OCI-M1 (cell line): ENCODE measurements at places on chromosomes 12 and 14.
A peak's percentile ranks its signal among the peaks of the same experiment; 100 is the strongest.

GRCh38 chr14:101474563-101475455 lies 86.5 kb upstream of the DIO3 start:
- DNase-seq, result no peak

- DNase-seq, result no peak
These were observed 51.2 kb upstream of the AMN start for GRCh38 chr14:102870994-102871831.

DNA sequence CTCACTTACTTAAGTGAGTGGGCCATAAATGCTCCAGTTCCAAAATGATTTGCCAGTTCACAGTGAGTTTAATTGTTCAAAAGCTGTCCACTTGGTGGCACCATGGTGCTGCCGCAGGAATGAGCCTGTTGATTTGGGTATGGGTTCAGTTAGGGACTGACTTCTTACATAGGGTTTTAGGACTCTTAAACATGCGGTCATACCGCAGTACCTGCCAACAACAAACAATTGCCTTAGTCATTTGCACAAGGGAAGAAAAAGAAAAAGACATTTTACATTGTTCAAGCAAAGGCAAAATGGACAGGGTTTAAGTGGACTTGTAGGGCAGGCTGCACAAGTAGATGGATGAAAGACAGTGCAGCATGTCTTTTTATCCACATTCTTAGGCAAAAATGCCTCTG lies 80.0 kb upstream of the DBX2 start:
- DNase-seq, result peak; percentile 80

GRCh38 chr12:49564686-49565405 lies 3.1 kb downstream of the MCRS1 start:
- no peak for DNase-seq

DNA sequence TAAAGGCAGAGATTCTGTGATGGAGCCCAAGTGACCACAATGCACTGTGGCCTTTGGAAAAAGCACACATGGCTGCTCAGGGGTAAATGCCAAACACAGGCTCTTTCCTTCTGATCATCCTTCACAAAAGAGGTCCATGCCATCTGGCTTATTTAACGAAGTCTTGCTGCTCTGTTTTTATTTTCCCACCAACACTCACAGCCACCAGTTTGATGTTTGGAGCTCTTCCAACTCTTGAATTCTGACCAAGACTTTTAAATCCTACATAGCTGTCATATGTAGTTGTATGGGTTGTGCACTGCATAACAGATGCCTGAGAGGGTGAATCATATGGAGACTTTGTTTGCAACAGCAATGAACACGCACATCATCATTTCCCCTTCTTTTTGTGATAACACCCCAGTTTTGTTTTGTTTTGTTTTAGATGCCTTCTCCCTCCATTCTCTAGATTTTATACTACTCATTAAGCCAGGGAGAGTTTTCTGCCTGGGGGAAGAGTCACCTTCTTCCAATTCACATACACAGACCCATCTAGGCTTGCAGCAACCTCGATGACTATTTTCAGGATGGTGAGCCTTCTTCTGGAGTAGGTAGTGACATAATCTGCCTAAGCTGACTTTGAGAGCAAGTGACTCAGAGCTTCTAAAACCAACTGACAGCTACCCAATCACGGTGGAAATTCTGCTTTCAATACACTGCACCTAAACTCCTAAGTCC lies 145.2 kb upstream of the WSCD2 start:
- no peak for DNase-seq

DNA sequence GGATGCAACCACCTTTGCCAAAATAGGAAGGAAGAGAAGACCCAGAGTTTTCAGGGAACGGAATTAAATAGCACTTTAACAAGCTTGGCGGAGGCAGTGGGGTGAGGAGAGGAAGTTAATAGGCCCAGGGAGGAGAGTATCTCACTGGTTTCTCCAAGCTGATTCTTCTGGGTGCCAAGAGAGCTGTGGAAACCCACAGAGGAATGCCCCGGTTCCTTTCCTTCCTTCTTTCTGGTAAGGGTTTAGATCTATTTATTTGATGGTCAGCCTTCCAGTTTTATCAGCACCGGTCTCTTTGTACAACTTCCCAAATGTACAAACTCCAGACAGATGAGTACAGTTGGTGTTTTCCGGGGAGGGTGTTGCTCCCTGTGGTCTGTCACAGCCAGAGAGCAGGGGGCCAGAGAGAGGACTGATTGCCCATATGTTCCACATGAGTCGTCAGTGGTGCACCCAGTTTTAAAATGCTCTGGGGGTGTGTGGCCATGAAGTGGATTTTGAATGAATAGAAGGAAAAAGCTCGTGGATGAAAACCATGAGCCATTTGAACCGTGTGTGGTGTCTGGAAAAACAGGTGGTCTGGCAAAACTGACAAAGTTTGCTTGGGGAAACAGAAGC lies 26.6 kb downstream of the PRKCH start:
- no peak for DNase-seq

DNA sequence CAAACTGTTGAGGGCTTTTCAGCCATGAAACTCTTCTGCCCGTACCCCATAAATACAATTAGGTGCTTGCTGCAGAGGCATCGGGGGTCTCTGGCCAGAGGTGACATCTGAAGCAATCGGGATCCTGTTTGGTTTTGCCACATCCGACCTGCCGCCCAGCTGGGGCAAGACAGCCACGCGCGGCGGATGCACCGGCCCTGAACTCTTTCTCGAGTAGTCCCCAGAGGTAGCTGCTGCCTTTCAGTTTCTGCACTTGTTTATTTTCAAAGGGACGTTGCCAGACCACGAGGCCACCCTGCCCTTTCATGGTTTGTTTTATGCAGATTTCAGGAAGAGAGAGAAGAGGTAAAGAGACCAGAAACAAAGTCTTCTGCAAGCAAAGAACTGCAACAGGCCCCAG lies 10.6 kb upstream of the MLXIP start:
- no peak for DNase-seq

- no peak for DNase-seq
These were observed 84.1 kb upstream of the BCL11B start for GRCh38 chr14:99356031-99356608.

DNA sequence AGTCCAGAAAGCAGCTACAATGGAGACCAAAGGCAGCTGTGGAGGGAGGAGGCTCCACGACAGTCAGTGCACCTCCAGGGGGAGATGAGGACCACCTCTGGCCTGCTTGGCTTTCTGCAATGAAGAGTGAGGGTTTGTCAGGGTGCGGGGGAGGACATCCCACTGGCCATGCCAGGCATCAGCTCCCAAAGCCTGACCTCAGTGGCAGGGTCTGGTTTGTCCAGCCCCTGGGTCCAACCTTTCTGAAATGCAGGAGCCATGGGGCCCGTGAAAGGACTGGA lies 35.2 kb downstream of the SLC6A12 start:
- no peak for DNase-seq

- peak; percentile 52 for DNase-seq
These were observed 7.7 kb downstream of the GATC start for GRCh38 chr12:120453977-120454376.

DNA sequence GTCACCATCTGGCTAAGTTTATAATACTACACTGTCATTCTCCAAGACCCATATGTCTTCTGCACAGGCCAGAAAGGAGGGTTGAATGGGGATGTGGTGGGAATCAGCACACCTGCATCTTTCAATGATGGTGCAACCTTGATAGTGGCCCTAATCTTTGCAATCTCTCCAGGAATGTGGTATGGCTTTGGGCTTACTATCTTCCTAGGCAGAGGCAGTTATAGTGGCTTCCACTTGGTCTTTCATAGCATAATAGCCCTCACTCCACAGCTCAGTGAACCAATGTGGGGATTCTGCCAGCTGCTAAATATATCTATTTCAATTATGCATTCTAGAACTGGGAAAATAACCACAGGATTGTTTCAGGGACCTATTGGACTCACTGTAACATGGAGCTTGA lies 61.8 kb upstream of the ATP2B1 start:
- DNase-seq, result no peak

DNA sequence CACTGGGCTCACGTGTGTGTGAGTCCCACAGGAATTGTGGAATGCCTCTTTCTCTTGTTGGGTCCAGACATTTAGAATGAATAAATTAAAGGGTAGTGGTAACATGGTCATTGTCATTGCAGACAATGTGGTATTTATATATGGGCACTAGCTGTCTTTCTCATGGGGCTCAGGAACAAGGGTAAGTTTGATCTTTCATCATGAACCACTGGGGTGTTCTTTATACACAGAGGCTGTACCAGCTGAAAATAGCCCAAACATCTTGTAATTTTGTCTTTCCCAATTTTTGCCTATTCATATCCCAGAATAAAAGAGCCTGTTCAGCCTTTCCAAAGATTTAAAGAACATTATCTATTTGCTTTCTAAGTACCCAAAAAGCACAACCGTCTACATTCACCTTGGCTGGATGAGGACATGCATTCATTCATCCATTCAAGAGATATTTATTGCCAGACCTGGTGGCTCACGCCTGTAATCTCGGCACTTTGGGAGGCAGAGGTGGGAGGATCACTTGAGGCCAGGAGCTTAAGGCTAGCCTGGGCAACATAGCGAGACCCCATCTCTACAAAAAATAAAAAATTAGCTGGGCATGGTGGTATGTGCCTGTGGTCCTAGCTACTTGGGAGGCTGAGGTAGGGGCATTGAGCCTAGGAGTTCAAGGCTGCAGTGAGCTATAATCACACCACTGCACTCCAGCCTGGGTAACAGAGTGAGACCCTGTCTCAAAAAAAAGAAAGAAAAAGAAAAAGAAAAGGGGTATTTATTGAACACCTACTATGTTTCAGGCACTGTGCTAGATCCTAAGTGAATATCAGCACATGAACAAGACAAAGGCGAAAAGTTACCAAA lies 4.4 kb upstream of the FOS start:
- DNase-seq, result no peak

- DNase-seq, result peak; percentile 70
These were observed 23.5 kb upstream of the GPRC5D start for GRCh38 chr12:12975322-12976077.

- DNase-seq, result no peak
These were observed 19.6 kb upstream of the LRP1-AS start for GRCh38 chr12:57166971-57167371.

- DNase-seq, result peak; percentile 84
These were observed 54.4 kb upstream of the KCNA1 start for GRCh38 chr12:4855121-4855924.

GRCh38 chr14:92646952-92647796 lies 101.3 kb downstream of the LGMN start:
- DNase-seq, result no peak

GRCh38 chr12:26822026-26822425 lies 11.0 kb downstream of the ITPR2 start:
- no peak for DNase-seq

- peak; percentile 8 for DNase-seq
These were observed 371 bp upstream of the REM2 start for GRCh38 chr14:22882529-22883172.

GRCh38 chr12:14403711-14404196 lies 38.3 kb downstream of the ATF7IP start:
- peak; percentile 71 for DNase-seq

GRCh38 chr14:80872645-80873044 lies 68.9 kb downstream of the CEP128 start:
- no peak for DNase-seq

GRCh38 chr12:125387206-125387605 lies 322.0 kb downstream of the AACS start:
- no peak for DNase-seq
